WTC11 (cell line): ENCODE measurements at places on chromosomes 4 and X. TPM values are rescaled to one million over a fixed set of nuclear protein-coding genes. Genes with fewer than 3 reads are reported as not detected.

DNA sequence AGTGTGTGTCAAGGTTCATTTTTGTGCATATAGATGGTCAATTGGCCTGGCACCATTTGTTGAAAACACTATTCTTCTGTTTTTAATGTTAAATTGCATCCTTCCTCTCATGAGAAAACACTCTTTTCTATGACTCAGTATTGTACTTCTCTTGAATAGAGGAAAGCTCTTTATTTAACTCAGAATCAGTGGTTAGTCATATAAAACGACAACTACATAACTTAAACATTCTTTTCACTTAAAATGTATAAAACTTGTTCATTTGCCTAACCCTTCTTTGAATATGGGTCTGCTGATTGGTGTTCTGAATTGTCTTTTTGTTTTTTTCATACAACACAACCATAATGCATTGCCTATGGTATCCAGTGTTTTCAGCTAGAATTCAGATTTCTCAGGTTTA lies 17.2 kb upstream of the MRPL1 start:
- no peak for DNase-seq

GRCh38 chrX:123454712-123455431 lies 270.8 kb downstream of the GRIA3 start:
- no peak for DNase-seq

- DNase-seq = no peak
These were observed 39.8 kb downstream of the MFAP3L start for GRCh38 chr4:169986369-169986768.

GRCh38 chr4:75823812-75824211 lies 78.4 kb downstream of the PPEF2 start:
- DNase-seq = no peak

- no peak for DNase-seq
These were observed 4.9 kb upstream of the TMEM33 start for GRCh38 chr4:41930139-41930831.

DNA sequence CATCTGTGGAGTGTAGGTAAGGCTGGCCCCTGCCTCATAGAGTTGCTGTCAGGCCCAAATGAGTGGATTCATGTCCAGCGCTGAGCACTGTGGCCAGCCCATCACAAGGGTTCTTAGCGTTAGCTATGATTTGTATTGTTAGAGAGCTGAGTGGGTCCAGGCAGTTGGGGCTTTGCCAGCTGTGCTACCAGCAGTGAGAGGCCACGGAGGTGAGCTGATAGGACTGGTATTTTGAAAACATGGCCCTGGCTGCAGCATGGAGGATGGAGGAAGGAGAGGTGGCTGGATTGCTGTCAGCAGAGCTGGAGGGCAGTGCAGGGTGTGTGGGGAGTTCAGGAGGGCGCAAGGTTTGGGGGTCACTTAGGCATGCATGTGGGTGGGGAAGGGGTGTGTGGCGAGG lies 69.8 kb downstream of the PSAPL1 start:
- DNase-seq = no peak

- DNase-seq = peak; percentile 35
These were observed 95.9 kb downstream of the WDFY3 start for GRCh38 chr4:84870398-84871163.

DNA sequence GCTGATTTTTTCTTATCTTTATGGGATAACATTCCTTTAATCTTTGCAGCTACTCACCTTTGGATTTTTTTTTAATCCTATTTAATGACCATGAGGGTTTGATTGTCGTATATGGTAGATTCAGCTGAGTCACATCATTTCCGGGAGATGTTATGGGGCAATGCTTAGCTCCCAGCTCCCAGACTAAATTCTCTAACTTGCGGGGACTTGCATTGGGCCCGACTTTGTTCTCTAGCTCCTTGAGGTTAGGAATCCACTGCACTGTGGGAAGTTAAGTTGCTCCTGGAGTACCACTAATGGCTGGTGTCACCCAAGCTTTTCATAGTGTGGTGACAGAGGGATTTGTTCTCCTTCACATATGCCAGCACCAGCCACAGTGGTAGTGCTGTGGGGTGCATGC lies 287.4 kb downstream of the TECRL start:
- no peak for DNase-seq

DNA sequence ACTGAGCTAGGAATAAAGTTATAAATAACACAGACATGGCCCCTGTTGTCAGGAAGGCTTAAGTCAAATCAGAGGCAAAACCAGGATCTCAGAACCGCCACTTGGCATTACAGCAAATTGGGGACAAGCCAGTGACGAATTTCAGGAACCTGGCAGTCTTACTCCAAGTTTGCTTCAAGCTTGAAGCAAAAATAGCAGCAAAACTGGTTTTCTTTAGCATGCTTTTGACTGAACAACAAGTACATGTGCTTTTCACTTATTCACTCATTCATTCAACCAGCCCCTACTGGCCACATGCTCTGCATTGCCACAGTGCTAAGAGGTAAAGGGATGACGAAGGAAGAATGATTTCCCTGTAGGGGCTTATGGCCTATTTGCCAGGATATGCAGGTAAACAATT lies 253.9 kb upstream of the PPARGC1A start:
- DNase-seq = no peak

- DNase-seq = no peak
These were observed 16.2 kb downstream of the NPNT start for GRCh38 chr4:105911426-105911825.

DNA sequence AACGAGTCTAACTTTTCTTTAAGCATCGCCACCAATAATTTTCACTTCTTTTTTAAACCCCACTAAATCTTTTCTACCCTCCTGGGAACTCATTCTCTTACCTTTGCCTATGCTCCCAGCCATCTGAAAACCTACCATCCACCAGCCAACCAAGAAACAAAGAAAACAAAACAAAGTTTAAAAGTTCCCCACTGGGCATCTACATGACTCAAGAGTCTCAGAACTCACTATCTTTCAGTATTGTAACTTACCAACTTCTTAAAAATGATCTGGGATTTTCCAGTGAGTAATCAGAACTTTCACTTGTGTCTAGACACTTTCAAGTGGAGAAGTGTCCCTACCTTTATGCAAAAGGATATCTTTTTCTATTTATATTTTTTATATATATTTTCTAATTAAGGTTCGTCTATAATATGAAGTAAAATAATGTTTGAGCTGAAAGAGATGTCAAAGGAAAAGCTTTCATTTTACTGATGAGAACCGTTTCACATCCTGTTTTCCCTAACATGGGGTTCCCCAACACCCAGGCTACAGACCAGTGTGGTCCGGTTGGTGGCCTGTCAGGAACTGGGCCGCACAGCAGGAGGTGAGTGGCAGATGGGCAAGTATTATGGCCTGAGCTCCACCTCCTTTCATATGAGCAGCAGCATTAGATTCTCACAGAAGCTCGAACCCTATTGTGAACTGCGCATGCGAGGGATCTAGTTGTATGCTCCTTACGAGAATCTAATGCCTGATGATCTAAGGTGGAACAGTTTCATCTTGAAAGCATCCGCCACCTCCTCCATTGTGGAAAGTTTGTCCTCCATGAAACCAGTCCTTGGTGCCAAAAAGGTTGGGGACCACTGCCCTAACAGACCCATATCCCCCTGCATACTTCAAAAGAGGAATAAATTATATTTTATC lies 9.8 kb upstream of the TIGD2 start:
- no peak for DNase-seq

GRCh38 chr4:1590244-1590643 lies 93.9 kb downstream of the FAM53A start:
- peak; percentile 1 for DNase-seq

GRCh38 chr4:79651456-79651855 lies 243.4 kb upstream of the GK2 start:
- no peak for DNase-seq

DNA sequence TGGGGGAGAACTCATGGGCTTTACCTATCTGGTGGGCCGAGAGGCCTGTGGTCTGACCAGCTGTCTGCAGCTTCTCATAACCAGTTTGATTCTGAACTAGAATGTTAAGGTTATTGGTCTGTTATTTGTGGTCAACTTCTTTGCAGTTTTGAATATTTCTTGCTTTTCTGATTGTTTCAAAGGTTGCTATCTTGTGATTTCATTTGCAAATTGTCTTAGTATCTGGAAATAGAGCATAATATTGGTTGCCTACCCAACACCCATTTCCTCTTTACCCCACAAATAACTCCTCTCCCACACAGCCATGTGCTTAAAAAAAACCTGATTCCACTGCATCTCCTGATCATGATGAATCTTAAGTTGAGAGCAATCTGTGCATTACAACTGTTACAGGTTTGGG lies 39.1 kb upstream of the BMP2K start:
- DNase-seq = no peak

DNA sequence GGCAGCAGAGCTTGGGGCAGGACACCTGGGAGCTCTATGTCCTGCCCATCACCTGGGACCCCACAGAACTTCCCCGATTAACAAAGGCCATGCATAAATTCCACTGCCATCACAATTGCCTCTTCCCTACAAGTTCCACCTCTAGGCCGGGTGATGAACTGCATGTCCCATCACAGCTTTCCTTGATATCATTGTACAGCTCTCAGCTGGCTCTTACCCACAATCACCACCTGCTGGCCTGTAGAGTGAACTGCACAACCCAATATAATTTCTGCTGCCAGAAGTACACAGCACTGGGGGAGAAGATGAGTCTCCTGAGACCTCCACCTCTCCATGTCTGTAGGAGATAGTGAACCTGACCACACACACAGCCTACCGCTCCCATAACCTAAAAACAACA lies 285.0 kb upstream of the AADAT start:
- DNase-seq = peak; percentile 64

GRCh38 chrX:113586281-113586898 lies 745.8 kb upstream of the AMOT start:
- no peak for DNase-seq

GRCh38 chr4:157280673-157281072 lies 60.1 kb downstream of the GRIA2 start:
- DNase-seq = no peak

- no peak for DNase-seq
These were observed 37.7 kb upstream of the UGT2B7 start for GRCh38 chr4:69058410-69059059.

- DNase-seq = no peak
These were observed 42.5 kb downstream of the ZBTB49 start for GRCh38 chr4:4332529-4332928.

- DNase-seq = no peak
These were observed 177.9 kb upstream of the IL15 start for GRCh38 chr4:141458501-141458900.

DNA sequence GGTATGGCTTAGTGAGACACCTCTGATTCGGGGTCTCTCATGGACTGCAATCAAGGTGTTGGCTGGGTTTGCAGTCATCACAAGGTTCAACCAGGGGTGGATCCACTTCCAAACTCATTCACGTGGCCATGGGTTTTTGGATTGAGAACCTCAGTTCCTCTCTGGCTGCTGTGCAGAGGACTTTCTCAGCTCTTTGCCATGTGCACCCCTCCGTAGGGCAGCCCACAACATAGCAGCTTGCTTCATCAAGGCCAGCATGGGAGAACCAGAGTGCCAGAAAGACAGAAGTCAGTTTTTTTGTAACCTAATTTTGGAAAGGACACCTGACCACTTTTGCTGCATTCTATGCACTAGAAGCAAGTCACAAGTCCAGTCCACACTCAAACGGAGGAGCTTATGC lies 154.9 kb downstream of the PJA1 start:
- DNase-seq = no peak

- peak; percentile 14 for DNase-seq
These were observed 8.0 kb downstream of the AMOT start for GRCh38 chrX:112832481-112833095.

DNA sequence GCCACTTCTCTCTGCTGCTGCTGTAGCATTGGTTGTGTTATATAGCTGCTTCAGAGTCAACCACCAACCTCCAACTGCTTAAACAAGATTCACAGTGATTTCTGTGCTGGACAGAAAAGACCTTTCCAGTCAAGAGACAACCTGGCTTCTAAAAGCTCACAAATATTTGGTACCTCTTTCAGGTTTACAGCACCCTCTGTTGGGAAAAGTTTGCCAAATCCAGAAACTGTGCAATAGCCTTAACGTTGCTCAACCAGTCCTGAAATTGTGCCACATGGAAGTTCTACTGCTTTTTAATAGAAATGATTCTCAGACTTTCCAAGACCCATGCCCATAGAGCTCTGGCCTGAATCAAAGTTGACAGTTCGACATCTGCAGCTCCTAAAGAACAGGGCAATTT lies 842.1 kb upstream of the HTR2C start:
- DNase-seq = no peak

DNA sequence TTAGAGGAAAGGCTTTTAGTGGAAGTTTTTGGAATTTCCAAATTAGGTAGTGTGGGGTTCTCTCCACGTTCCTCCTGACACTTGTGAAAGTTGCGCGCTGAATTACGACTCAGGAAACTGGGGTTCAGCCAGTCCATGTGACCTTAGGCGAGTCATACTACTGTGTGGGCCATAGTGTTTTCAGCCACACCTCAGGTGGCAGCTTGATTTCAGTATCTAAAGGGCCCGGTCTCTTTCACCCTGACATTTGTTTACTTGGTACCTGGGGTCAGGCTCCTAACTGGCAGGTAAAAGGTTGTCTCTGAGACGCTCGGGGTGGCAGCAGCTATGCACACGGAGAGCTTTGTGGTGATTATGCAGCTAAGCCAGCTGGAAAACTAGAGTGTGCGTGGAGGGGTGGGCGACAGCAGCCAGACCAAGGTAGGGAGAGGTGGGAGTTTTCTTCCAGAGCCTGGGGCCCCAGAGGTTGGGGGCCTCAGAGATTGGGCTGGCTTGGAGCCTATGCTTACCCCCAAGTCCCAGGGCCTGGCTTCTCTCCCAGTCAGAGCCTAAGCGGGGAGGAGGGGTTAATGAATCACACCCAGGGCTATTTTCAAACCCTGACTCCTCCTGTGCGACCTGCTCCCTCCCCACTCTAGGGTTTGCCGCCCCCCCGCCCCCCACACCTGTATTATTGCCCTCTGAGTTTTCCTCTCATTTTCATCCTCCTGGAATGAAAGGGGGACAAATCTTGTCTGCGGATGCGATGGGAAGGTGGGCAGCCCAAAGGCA lies 47.2 kb downstream of the STARD8 start:
- no peak for DNase-seq

The NPFFR2 gene
- 2.5 to 3.0 TPM (median 2.7 TPM) in 3 replicates for total RNA-seq

The SPANXD gene
- total RNA-seq = not detected in 3 replicates

The BEND2 gene
- not detected in 3 replicates for total RNA-seq

The MBNL3 gene
- 3.4 to 4.0 TPM (median 3.9 TPM) in 3 replicates for total RNA-seq

The CDX4 gene
- 2.4 to 5.2 TPM (median 4.6 TPM) in 3 replicates for total RNA-seq

The CLCN5 gene
- 10.7 to 14.2 TPM (median 13.3 TPM) in 3 replicates for total RNA-seq

The RELL1 gene
- 10.1 to 14.4 TPM (median 12.5 TPM) in 3 replicates for total RNA-seq

The GPR34 gene
- 0.09 TPM in 1 of 3 replicates, not detected in the others for total RNA-seq
